Fibroblast of skin of left quadriceps (primary cell): ENCODE measurements at places on chromosomes 16 and 17.

- no peak for DNase-seq
Measured at GRCh38 chr16:10752843-10753523, 9.3 kb downstream of the NUBP1 start.

- DNase-seq: no peak
Measured at GRCh38 chr16:12305847-12306801, 329.6 kb downstream of the SNX29 start.

- DNase-seq: no peak
Measured at GRCh38 chr16:86919578-86920305, 341.4 kb downstream of the FOXL1 start.

GRCh38 chr16:71501547-71501946, 12.4 kb upstream of the ZNF19 start:
- no peak for DNase-seq

DNA sequence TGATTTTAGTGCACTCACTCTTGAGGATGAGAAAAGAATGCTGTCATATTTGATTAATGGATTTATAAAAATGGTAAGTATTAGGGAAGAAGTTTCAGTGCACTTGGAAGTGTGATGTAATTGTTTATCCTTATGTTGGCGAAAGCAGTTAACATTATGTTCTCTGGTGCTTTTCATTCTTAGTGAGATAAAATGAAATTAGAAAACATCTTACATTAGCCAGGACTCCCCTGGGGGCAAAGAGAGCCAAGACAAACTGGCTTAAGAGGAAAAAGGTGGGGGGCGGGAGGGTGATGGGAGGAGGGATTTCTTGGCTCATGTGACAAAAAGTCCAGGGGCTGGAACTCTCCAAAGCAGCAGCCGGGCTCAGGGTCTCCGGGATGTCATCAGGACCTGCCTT, 73.2 kb downstream of the KNOP1 start:
- no peak for DNase-seq

DNA sequence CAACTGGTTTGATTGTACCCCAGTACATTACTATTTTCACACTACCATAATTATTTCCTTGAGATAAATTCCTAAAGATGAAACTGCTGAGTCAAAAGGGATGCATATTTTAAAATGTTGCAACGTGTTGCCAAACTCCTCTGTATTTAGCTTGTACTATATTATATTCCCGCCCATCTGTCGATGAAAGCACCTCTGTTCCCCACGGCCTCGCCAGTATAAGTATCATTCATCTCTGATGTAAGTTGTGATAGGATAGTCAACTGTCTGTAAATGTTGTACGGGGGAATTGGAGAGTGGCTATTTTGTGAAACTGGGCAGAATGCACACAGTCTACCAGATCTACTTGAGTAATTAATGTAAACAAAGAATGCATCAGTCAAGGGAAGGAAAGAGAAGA, 47.7 kb upstream of the TNRC6A start:
- peak; percentile 66 for DNase-seq

- no peak for DNase-seq
Measured at GRCh38 chr17:77817953-77818352, 140.6 kb upstream of the TNRC6C start.

- DNase-seq: no peak
Measured at GRCh38 chr16:84648595-84649510, 542 bp downstream of the KLHL36 start.

GRCh38 chr17:28468781-28469180, 4.7 kb upstream of the SLC13A2 start:
- no peak for DNase-seq
